ENCODE measurements at places on chromosomes 12 and 14. TPM values are rescaled to one million over a fixed set of nuclear protein-coding genes. Genes with fewer than 3 reads are reported as not detected.
A peak's percentile ranks its signal among the peaks of the same experiment; 100 is the strongest.

The NGB gene
- total RNA-seq: not detected

The SLC8A3 gene
- total RNA-seq: not detected

The RHOJ gene
- 16.9 TPM for total RNA-seq

The PLEKHD1 gene
- total RNA-seq: 0.15 TPM

The DYNLL1 gene
- total RNA-seq: 113 TPM

GRCh38 chr14:65002586-65003210, 16.0 kb downstream of the FNTB start:
- DNase-seq: no peak

- DNase-seq: no peak
These were observed 53.0 kb downstream of the ARL6IP4 start for GRCh38 chr12:123033392-123034021.

GRCh38 chr12:108649669-108650068, 16.0 kb upstream of the SELPLG start:
- no peak for DNase-seq

DNA sequence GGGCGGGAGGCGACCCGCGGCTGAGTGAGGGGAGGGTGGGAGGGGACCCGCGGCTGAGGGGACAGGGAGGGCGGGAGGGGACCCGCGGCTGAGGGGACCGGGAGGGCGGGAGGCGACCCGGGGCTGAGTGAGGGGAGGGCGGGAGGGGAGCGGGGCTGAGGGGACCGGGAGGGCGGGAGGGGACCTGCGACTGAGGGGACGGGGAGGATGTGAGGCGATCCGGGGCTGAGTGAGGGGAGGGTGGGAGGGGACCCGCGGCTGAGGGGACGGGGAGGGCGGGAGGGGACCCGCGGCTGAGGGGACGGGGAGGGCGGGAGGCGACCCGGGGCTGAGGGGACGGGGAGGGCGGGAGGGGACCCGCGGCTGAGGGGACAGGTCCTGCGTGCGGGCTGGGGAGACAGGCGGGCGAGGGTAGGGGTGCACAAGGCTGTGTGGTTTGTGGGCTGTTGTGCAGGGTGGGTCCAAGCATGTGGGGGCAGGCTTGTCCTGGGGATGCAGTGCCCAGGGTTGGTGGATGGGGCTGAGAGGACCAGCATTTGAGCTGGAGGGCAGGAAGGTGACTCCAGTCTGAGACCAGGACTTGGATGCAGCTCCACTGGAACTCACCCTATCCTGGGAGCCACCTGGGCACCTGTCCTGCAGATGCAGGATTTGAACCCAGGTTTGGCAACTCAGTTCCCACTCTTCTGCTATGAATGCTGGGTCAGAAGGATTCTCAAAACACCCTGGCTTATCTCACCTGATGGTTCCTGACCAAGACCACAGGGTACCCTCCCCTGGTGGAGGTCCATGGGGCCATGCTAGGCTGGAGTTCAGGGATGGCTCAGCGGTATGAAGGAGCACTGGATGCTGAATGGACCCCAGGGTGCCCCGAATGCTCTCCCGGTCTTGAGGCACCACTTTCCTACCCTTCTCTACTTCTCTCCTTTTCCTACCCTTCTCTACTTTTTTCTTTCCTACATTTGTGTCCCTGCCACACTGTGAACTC, 9.4 kb downstream of the PLD4 start:
- DNase-seq: no peak

- DNase-seq: no peak
These were observed 2.5 kb upstream of the SMARCD1 start for GRCh38 chr12:50082644-50083043.

DNA sequence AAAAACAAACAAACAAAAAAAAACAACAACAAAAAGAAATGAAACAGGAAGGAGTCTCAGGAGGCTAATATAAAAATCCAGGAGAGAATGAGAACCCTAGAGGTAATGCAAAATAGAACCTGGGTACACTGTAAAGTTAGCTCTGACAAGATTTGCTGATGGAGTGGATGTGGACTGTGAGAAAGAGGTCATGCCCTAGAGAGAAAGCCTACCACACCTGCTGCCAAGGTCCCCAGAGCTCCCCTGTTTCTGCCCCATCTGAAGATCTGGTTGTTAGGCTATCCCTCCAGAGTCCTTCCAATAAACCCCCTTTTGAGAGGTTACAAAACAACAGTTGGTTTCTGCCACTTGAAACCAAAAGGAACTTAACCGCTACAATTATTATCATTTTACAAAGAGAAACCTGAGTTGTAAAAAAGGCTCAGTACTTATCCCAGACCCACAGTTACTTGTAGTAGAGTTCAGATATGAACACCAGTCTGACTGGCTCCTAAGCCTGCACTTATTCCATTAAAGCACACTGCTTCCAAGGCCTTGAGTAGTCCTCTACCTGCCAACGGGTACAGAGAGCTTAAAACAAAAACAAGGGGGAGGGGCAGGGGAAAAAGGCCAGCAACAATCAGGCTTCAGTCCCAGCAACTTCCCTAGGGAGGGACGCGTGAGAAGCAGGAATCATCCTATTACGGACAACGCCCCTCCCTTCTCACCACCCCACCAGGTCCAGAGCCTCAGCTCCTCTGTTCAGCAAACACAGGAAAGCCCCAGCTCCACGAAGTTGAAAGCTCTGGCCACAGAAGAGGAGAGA, 27.7 kb downstream of the PPP1R13B start:
- peak; percentile 36 for DNase-seq

DNA sequence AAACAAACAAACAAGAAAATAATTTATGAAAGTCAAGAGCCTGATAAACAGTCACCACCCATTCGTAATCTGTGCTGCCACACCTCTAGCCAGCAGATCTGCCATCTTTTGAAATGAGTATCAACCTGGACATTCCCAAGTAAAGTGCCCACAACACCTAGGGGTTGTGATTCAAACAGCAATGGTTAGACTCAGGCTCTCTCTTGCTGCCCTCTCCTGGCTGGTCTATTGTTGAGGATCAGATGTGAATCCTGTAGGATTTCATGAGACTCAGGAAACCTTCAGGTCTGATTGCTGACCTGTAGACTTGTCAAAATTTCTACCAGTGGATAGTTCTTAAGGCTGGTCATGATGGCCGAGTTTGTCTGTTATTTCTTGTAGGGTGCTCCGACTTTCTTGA, 26.8 kb downstream of the DGLUCY start:
- no peak for DNase-seq

GRCh38 chr14:77248666-77249065, 22.3 kb downstream of the NGB start:
- DNase-seq: no peak

- no peak for DNase-seq
These were observed 86.0 kb upstream of the SLC38A2 start for GRCh38 chr12:46458500-46459102.
